H1 (cell line): ENCODE measurements at places on chromosomes 13 and 19. TPM values are rescaled to one million over a fixed set of nuclear protein-coding genes. Genes with fewer than 3 reads are reported as not detected.

GPR12 gene
- total RNA-seq: 0.15 TPM in 2 replicates

ZNF836 gene
- 27.2 and 31.9 TPM in 2 replicates for total RNA-seq

FXYD1 gene
- 8.1 and 10.3 TPM in 2 replicates for total RNA-seq

FFAR2 gene
- not detected in 2 replicates for total RNA-seq

DNA sequence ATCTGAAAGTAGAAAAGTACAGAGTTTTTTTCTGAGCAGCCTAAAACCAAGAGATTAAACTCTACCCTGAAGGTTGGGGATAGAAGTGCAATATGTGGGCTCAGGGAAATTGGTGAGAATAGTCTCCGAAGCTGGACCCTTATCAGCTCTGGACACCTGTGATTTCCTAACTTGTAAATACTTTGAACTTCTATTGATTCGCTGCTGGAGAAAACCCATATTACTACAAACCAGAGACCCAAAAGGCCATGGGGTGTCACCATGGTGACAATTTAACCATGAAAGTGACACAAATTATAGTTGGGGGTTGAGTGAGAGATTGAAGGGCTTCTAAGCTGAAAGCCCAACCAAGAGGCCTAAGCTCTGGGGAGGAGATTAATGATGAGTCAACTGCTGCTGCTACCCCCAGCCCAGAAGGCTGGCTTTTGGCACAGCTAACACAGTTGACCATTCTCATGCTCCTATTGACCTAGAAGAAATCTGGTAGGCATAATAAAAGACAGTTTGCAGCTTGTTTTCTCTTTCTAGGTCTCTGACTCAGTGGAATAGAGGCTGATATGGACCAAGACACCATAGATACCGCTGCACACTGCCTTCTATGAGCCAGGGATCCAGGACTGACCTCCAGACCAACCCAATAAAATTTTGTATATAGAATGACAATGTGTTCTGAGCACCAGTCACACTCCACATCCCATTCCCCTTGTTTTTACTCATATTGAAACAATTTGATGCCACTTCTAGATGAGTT is 131.9 kb upstream of the FNDC3A start:
- DNase-seq: no peak

- DNase-seq: no peak
Measured at GRCh38 chr13:34409496-34410182, 532.4 kb upstream of the NBEA start.

GRCh38 chr13:110443622-110444225 is 117.8 kb downstream of the RAB20 start:
- no peak for DNase-seq

DNA sequence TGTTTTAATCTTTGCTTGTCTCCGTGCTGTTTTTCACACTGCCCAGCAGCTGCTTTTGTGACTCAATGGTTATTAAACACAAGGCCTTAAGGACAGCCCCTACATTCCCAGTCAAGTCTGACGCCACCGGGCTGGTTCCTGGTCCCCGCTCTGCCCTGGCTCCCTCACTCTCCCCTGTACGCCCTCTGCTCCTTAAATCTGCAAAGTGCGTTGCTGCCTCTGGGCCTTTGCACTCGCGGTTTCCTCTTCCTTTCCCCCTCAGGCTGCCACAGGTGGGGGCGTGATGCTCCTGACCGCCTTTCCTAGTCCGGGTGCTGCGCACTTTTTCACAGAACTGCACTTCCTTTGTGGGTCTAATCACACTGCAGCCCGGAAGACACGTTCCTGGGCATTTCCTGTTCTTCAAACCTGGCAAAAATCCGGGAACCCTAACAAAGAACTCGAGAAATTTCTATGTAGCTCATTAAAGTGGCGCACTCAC is 25.6 kb downstream of the NOSIP start:
- DNase-seq: no peak

- DNase-seq: peak; percentile 28
Measured at GRCh38 chr19:30387311-30388115, 15.3 kb downstream of the ZNF536 start.

- DNase-seq: no peak
Measured at GRCh38 chr13:54356849-54357248, 1328.2 kb downstream of the OLFM4 start.

- DNase-seq: no peak
Measured at GRCh38 chr19:56076498-56076897, 44.6 kb downstream of the ZNF787 start.

- DNase-seq: no peak
Measured at GRCh38 chr13:102659168-102659713, 35.6 kb downstream of the METTL21C start.

DNA sequence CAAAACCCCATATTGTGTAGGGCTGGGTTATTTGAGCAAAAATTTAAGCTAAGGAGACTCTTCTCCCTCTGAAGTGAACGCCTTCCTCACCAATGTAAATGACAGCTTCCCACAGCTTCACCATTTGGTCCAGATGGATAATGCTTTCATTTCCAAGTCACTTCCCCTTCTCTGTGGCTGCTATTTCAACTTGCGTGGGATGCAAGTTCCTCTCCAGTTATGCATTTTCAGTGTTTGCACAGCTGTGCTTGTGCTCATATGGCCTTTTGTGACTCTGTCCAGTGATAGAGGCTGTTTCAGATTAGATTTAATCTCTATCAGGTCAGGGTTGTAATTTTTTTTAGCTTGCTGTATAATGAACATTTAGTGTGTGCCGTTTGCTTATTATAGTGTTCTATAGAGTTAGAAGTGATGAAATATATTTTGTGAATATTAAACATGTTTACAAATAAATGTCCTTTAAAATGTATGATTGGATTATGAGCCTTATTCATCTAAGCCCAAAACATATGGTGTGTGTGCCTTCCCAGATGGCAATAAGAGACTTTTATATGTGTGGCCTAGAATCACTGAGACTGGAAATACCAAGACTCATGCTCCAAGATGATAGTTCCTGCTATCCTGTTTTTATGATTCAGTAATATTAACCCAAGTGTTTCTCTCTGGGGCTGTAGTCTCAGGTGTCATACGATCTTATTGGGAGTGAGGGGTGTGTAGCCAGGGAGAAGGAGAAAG is 86.6 kb downstream of the TNFRSF19 start:
- no peak for DNase-seq

DNA sequence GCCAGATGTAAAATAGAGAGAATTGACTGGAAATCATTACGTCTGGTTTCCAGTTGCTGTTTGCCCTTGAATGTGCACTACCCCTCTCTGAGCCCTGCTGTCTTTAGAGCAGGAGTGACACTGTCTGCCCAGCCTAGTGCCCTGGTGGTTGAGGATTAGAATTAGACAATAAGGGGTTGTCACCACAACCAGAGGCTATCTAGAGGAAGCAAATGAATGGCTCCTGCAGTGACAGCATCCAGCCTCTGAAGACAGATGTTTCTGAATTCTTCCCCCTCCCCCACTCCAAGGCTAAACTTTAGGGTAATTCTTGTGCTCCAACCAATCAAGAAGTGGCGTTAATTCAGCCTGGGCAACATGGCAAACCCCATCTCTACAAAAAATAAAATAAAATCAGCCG is 2.0 kb downstream of the RAB8A start:
- no peak for DNase-seq

DNA sequence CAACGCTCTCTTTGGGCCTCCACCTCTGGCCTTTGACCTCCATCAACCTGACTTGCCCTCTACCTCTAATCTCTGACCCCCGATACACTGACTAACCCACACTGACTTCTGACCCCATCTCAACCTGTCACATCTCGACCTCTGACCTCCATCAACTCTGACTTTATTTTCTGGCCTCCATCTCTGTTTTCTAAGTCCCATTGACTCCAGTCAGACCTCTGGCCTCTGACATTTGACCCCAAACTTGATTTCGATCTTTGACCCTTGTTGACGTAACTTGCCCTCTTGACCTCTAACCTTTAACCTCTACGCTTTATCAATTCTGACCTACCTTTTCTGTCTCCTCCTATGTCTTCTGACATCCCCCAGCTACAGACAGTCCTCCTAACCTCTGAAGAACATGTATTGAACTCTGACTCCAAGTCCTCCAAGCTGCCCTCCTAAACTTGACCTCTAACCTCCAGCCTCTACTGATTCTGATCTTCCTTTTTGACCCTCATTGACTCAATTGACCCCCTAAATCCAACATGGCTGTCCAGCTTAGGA is 780 bp downstream of the ACP4 start:
- no peak for DNase-seq

- DNase-seq: no peak
Measured at GRCh38 chr13:111549464-111549863, 229.0 kb downstream of the TEX29 start.
